ENCODE measurements at places on chromosomes 5 and 9.

DNA sequence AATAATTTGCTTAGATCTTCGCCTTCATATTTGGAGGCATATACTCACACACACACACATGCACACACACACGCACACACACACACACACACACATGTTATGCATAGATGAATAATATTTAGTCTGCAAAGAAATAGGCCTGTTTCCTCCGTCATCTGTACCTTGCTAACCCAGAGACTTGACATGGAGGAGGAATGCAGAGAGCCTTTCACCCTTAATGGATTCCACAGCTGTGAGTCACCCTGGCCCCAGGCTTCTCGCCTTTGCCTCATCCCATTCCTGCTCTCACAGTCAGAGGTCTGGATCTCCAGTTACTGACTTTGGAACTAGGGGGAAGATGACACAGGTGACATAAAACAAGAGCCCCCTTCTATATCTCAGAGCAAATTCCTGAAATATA is 29.7 kb downstream of the ZNF462 start:
- no peak for DNase-seq

DNA sequence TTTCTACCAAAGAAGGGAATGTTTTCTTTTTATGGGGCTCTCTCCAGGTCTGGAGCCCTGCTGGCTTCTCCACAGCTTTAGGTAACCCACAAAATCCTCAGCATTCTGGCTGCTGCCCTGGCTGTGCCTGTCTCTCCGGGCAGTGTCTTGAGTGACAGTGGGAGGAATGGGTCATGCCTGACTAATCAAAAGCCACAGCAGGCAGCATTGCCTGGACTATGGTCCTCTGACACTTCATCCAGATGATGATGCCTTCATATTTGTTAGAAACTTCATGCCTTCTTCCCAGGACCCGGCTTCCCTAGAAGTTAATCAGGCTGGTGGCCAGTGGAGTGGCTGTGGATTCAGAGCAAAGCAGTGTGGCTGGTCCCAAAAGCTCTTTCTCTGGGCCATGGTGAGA is 32.2 kb upstream of the TGFBI start:
- DNase-seq = no peak

DNA sequence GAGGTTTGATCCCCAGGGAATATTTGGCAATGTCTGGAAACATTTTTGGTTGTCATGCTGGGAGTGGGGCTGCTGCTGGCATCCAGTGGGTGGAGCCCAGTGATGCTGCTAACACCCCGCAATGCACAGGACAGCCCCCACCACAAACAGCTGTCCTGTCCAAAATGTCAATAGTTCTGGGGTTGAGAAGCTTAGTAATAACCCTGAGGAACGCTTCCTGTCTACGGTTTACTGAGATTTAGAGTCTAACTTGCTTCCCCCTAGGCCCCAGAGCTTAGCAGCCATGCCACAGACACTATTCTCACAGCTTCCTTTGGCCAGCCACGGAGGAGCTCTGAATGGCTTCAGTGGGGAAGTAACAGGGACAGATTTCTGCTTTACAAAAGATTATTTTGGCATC is 66.5 kb downstream of the MSX2 start:
- DNase-seq = no peak

DNA sequence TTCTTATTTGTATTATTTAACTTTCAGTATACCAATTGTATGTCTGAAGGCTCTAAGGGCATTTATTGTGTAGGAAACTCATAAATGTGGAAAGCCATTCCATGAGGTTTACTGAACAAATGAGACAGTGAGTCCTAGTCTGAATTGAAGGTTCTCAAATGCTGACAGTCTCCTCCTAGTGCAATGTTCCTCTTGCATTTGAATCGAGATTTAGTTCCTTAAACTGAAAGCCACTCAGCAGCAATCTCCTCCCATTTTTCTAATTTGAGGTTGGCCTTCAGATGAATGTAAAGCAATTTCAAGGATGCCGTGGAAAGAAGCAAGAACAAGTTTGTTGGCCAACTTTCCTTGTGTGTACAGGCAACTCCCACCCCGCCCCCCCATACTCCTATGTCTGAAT is 493.2 kb upstream of the KLF4 start:
- no peak for DNase-seq

DNA sequence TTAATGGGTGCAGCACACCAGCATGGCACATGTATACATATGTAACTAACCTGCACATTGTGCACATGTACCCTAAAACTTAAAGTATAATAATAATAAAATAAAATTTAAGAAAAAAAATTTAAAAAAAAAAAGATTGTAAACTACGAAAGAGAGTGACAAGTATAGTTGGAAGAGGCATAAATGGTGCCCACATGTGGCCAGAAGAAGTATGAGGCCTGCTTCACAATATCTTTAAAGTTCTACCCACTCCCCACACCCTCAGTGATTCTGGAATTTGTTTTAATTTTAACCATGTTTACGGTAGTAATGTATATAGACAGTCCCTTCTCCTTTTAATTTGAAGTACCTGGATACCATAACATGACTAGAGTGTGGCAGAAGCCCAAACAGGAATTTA is 172.7 kb downstream of the CHSY3 start:
- no peak for DNase-seq

GRCh38 chr5:140284013-140284412 is 18.9 kb downstream of the PFDN1 start:
- DNase-seq = no peak

- no peak for DNase-seq
Measured at GRCh38 chr5:158881091-158881880, 218.4 kb downstream of the EBF1 start.

GRCh38 chr9:76330034-76330433 is 64.2 kb downstream of the RFK start:
- no peak for DNase-seq

GRCh38 chr5:142233083-142234032 is 91.5 kb downstream of the SPRY4 start:
- DNase-seq = no peak

- DNase-seq = no peak
Measured at GRCh38 chr9:95572381-95573151, 55.8 kb upstream of the PTCH1 start.

DNA sequence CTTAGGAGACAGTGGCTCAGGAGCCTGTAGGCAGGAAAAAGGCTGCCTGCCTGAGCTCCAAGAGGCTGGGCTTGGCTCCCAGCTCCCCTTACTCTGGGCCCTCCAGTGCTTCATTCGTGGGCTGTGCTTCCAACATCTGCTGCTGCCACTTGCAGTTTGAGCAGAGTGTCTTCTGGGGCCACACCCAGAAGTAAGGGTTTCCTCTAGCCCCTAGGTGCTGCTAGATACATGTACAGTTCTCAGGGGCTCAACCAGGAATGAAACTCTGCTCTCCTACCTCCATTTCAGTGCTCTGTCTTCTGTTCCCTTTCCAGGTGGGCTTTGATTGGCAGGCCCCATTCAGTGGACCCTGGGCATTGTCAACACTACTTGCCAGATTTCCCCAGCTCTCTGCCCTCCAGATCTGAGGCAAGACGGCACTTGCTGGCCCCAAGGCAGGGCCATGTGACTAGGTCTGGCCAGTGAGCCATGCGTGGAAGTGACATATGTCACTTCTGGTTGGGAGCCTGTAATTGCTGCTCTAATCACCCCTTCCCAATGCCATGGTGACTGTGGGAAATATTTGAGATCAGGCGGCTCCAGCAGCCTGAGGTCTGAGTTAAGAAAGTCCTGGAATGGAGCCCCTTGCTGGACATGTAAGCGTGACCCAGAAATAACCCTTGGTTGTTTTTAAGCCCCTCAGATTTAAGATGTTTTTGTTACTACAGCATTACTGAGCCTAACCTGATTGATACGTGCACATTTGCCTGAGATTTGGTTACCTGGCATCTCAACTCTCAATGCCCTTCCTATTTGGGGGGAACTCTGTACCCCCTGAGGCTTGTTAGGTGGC is 9.4 kb upstream of the BOD1 start:
- no peak for DNase-seq

DNA sequence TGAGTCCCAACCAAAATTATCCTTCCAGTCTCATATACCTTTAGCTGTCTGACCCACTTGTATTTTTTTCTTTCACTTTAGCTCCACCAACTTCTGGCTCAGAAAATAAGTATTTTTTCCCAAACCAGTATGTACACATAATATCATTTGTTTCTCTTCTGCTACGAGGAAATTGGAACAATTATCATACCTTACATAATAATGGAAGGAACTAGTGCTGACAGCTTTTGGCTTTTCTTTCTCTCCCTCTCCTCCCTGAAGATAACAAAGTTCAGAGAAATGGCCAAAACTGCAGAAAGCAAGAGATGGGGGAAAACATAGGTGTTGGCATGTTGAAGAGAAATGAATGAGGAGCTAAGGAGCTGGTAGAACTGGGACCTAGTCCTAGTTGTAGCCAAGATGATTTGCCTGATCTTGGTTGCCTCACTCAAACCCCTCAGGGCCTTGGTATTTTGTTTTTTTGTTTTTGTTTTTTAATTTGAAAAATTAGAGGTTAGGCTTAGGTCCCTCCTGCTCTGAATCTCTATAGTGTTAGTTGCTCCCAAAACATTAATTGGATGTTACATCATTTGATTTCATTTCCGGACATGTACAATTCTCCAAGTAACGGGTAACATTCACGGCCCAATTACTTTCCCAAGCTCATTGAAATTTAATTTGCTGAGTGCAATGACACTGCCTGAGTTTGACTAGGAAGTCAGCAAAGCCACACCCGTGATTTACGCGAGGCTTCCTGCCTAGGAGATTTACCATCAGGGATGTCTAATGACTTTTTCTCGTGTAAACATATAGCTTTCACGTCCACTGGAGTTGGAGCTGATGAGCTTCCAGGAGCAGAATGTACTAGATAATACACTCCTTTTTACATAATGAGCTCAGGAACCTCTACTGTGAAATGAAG is 291.6 kb downstream of the TLE1 start:
- DNase-seq = no peak

GRCh38 chr5:62421414-62421813 is 8.9 kb downstream of the IPO11 start:
- no peak for DNase-seq

Data from T-helper 22 cell (primary cell).